Stimulated activated CD4-positive, alpha-beta T cell treated with anti-CD3 and anti-CD28 coated beads, Interleukin-2, amount 100 ng/mL, for 24 hours (primary cell): ENCODE measurements at places on chromosomes 3 and 15.

DNA sequence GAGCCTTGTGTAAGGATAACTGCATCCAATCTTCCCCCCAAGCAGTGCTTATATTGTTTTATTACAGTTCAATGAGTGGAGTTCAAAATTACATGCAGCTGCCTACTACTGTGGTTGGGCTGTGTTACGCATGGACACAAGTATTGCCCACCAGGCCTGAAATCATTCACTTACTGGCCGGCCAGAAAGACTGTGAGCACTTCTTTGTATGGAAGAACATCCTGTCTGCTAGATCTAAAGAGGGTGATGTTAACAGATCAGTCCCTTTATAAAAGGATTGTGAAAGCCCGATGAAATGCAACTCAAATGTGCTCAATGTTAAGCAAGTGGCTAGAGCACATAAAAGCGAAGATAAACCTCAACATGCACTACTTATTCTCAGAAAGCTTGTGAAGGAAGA is 132.5 kb downstream of the FOXP1 start:
- no peak for DNase-seq

DNA sequence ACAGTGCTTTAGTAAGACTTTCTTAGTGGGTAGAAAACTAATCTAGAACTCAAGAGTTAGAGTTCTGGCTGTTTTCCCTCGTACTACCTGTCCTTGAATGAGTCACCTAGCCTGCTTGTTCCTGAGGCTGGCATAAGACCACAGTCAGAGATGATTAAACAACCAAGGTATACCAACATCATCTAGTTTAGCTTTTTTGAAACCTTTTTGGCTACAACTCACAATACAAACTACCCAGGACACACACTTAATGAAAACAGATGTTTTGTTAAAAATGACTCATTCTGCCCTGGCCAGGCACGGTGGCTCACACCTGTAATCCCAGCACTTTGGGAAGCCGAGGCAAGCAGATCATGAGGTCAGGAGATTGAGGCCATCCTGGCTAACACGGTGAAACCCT is 4.6 kb downstream of the MCCC1 start:
- DNase-seq = no peak

DNA sequence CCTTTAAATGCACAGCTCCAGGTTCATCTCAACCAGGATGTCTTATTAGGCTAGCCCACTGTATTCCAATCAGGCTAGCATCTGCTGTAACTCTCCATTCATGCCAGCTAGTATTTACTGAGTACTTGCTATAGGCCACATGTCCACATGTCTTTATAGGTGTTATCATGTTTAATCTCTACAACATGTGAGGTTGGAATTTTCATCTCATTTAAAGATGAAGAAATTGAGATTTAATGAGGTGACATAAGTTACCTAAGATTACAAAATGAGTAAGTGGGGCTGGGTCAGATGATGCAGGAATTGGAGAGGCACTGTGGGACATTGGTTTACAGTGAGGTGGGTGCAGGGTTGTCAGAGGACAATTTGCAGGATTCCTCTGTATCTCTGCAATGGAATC is 2.9 kb downstream of the IFT122 start:
- DNase-seq = no peak

DNA sequence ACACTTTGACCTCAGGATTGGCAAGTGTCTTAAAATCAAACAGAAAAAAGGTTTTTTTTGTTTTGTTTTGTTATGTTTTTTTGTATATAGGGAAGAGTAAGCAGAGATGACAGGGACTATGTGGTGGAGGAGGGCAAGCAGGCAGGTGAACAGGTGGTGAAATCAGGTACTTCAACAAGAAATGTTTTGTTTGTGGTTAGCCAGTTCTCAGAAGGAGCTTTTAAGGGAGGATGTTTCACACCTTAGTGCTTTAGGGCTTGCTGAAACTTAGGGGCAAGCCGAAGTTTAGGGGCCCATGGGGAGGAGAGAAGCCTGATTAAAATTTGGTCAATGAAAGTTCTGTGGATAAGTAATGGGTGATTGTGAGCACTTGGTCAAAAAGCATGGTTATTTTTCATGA is 370.7 kb upstream of the SLCO3A1 start:
- DNase-seq = no peak

DNA sequence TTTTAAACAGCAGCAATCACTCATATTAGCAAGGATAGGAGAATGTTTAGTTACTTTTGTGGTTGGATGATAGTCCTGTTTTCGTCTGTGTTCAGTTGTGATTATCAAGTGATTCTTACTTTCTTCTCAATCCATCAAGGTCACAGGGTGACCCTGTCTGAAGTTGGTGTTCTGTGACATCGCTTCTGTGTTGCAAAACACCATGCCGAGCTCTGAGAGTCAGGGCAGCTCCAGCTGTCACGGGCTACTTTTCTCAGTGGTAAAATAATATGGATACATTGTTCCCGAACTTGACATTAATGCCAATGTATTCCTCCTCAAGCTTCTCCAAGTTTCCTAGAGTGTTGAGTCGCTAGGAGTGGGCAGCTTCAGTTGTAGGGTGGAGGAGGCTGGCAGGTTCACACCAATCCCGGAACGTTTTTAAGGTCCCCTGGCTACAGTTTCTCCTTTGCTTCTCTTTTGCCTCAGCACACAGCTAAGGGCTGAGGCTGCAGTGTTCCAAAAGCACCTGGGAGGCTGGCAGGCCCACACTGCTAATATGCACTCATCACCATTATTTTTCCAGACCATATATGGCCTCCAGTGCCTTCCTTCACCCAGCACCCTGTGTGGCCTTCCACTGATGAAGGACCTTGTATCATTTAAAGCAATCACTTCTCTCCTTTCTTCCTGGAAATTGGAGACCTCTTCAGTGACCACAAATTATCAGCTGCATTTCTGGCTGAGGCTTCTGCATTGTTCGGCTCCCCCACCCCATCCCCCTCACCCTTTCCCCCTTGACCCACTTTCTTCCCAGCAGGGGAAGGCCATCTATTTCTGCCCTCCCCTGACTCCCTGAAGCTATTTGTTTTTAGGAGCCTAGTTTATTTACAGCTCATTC is 25.8 kb downstream of the COLQ start:
- no peak for DNase-seq
